H7 (cell line): ENCODE measurements at places on chromosomes 4 and X. TPM values are rescaled to one million over a fixed set of nuclear protein-coding genes. Genes with fewer than 3 reads are reported as not detected.

Gene RHOXF1
- total RNA-seq: not detected in 2 replicates

Gene TLR7
- total RNA-seq: not detected in 2 replicates

Gene MSN
- 175 and 186 TPM in 2 replicates for total RNA-seq

Gene SSX1
- total RNA-seq: 0.14 and 0.18 TPM in 2 replicates

Gene PAGE4
- total RNA-seq: not detected in 2 replicates

Gene LPAR4
- 2.9 and 3.3 TPM in 2 replicates for total RNA-seq

Gene UGT2A1
- 0.42 and 0.81 TPM in 2 replicates for total RNA-seq

GRCh38 chrX:119729408-119730201, 28.8 kb upstream of the SOWAHD start:
- peak; percentile 58 for DNase-seq

- no peak for DNase-seq
Measured at GRCh38 chr4:48585401-48585800, 95.3 kb downstream of the ZAR1 start.

DNA sequence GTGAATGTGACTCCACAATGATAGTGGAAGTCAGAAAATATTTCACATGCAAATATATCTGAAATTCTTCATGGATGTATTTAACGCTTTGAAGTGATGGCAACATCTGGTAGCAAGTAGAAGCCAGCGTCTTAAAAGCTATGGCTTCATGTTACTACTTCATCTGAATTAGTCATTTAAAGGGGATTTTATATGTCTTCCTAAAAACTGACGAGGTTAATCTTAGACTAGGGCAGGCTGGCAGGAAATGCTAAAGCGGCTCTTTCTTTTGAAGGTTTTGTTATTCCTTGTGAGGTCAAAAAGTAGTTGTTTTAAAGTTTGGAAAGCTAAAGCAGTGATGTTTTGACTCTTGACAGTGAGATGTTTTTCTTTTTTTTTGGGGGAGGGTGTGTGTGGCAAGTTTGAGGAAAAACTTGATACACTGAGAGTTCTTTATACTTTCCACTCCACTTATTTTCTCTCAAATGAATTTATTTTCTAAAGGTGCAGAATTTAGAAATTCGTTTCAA, 22.6 kb downstream of the PLS3 start:
- DNase-seq: no peak

- DNase-seq: no peak
Measured at GRCh38 chrX:110755061-110755460, 40.6 kb downstream of the CHRDL1 start.

- DNase-seq: no peak
Measured at GRCh38 chr4:144557404-144557803, 88.6 kb upstream of the HHIP start.

DNA sequence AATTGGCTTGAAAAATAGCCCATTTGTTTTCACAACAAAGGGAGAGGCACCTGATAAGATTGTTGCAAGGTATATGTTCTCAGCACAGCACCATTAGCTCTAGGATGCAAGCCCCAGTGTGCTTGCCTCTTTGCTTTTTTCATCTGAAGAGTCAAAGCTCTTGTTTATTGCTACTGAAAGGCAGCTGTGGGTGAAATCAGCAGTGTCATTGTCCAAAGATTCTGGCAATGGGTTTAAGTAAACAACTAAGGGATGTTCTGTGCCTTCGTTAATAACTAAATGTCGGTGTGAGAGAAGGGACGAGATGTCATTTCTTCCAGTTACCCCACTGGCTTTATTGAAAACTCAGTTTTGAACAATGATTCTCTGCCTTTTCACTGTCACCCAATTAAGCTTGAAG, 567.7 kb downstream of the KCNIP4 start:
- no peak for DNase-seq

GRCh38 chr4:139297001-139297410, 4.3 kb upstream of the NAA15 start:
- DNase-seq: no peak

DNA sequence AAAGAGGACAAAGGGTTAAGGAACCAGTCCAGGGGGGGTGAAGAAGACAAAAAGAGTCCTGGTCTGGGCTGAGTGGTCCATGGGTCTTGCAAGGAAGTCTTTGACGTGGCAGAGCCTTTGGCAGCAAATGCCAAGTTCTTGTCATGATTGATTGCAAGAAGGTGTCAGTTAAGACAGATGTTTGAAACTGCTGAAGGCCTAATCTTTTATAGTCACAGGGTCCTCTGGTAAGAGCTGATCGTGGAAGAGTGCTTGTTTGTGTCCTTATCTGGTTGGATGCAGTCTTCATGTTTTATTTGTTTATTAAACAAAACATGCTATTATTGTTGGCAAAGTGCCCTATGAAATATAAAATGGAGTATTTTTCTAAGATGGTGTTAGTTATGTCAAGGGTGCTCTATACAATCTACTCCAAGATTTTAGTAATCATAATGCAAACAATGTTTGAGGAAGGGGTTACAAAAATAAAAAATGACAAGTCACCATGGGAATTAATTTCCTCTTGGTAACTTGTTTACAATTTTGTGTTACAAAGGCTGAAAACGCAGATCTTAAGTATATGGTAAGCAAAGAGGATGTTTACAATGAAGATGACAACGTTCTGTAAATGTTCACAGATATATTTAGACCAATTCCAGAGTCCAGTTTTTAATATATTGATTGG, 85.9 kb downstream of the MAGED4 start:
- DNase-seq: no peak

DNA sequence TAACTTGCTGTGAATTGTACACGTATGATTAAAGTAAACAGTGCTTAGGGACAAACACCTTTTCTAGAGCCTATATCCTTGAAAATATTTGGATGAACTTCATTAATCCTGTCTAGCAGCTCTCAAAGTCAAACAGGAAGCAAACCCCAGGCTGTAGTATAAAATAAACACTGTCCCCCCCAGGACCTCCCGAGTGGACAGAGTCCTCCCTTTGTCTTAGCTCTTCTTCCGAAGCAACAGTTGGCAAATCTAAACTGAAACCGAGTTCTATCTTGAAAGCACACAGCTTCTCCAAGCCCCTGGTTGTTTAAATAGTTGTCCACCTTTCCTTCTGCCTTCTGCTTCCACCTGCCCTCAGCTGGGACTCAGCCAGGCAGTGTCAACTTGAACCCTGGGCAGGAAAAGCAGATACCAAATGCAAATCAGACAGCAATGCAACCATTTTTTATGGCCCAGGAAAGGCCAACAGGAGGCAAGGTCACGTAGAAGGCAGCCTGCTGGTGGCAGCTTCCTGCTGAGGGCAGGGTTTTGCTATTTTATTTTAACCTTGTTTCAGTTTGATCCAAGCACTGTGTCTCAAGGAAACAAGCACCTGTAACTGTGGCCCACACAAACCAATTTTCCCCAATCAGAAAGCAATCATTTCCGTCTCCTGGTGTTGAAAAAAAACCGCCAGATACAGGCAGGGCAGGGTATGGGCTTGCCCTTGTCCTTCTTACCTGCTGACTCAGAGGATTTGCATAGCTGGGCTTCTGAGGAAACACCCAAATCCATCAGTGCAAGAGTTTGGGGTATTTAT, 110.3 kb upstream of the KIT start:
- DNase-seq: no peak

DNA sequence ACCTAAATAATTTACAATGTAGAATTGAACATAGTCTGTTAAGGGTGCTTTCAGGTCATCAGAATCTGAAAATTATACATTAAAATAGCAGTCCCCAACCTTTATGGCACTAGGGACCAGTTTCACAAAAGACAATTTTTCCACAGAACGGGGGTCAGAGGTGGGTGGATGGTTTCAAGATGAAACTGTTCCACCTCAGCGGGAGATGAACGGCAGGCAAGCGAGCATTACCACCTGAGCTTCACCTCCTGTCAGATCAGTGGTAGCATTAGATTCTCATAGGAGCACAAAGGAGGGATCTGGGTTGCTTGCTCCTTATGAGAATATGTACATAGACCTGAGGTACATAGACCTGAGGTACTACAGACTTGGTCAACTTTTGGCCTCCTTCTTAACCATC, 29.0 kb downstream of the LRBA start:
- DNase-seq: no peak

DNA sequence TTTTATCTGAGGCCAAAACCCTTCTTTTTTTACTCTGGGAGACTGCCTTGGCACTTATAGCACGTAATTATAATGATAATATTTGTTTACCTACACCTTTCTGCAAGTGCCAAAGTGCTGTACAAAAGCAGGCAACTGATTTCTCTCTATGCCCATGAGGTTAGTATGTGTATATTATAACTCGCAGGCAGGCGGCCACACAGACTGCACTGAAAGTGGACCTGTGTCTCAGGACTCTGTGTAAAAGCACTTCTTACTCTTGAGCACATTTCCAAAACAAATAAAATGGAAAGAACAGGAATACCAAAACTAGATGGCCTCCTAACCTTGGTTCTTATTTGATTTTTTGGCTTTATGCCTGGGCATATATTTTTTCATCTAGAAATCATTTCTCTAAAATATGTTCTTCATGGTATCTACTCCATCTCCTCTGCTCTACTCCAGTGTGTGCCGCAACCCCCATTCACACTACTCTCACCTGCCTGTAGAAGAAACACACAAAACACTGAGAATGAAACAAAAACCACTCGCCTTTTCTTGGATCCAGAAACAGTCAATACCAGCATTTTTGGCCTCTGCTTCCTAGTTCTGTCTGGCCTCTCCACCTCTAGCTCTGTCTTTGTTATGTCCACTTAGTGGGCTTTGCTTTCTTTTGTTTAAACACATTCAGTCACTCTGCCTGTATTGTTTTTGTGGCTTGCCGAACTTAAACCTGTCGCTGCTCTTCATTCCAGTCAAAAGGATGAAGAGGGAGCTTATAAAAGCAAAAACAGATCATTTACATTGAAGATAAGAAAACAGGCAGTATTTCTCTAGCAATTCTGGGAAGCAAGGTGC, 934.5 kb upstream of the TENM3 start:
- no peak for DNase-seq

DNA sequence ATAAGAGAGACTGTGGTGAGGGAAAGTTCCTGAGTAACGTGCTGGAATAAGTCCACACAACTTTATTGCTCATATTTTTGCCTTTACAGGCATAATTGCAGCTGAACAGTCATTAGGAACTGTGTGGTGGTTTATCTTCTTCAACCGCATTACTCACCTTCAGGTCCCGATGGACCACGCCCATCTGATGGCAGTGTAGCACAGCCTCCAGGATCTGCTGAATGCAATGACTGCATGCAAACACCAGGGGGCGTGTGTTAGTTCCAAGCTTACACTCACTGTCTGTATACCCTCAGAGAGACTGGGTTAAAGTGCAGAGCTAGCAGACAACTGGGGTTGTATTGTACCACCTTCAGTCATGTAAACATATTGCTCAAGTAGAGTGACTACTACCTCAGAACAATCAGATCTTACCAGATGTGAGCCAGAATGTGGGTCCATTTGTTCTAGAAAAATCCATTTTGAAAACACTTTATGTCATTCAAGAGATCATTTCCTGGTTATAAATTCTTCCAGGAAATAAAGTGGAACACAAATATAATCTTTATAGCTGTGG, 214.0 kb downstream of the CAMK2D start:
- DNase-seq: peak; percentile 64

DNA sequence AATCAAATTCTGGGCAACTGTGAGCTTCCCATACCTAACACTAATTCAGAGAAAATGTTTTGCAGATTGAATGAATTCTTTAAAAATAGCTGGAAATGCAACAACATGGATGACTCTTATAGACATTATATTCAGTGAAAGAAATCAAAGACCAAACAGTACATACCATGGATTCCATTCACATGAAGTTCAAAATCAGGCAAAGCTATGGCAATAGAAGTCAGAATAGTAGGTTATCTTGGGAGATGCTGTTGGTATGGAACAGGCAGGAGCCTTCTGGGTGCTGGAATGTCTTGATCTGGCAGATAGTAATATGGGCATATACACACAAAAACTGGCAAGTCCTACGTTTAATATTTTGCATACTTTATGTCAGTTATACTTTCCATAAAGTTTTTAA, 25.5 kb upstream of the CBLL2 start:
- DNase-seq: no peak

DNA sequence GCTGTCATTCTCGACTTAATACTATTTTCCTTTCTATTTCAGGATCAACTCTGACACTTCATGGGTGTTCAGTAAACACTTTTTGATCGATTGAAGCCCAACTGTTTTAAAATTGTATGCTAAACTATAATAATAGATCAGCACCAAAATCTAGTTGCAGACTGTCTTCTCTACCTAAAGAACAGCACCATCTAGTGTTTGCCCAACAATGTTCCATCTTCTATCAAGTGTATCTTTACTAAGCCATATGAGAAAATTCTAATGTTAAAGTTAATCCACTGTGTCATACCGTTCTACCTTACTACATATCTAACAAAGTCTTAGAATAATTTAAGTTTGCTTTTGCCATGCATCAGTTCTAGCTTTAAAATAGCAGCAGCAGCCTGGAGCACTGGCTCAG, 113.0 kb upstream of the PRDX4 start:
- DNase-seq: peak; percentile 30

GRCh38 chr4:27947302-27947701, 1086.7 kb downstream of the STIM2 start:
- no peak for DNase-seq

- DNase-seq: no peak
Measured at GRCh38 chr4:3781997-3782930, 16.1 kb downstream of the ADRA2C start.
